Daoy (cell line): ENCODE measurements at places on chromosomes 2 and 18.

DNA sequence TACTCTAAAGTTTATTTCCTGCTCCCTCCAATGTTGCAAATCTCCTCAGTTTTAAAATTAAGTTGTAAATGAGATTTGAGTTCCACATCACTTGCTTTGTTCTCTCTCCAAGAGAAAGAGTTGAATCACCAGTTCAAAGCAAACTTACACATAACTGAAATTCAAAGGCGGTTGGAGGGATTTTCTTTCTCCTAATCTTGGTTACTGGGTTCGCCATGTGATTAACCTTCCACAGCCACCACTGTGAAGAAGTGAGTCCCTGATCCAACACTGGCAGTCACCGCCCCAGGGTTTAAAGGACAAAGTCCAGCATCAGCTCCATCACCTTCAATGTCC lies 247.1 kb downstream of the MYCN start:
- no peak for DNase-seq

DNA sequence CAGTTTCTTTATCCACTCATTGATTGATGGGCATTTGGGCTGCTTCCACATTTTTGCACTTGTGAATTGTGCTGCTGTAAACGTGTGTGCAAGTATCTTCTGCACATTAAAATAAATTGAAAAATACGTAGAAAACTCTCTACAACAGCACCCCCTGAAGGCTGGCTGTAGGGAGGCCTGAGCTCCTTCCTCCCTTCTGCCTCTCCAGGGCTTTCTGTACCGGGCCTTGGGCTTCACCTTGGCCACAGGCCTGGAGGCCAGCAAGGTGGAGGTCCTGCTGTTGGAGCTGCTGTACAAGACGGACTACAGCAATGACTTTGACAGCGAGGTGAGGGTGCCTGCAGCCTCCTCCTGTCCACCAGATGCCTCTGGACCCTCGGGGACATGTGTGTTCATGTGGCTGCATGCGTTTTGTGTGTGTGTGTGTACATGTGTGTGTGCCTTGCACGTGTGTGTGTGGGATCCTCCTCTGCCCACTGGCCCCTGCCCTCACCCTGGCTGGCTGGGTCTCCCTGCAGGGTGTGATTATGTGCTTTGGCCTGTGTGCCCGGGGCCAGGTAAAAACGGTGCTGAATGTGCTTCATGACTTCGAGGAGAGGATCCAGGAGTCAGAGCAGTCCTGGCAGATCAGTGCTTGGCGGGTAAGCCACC lies 29.2 kb downstream of the MROH2A start:
- no peak for DNase-seq

DNA sequence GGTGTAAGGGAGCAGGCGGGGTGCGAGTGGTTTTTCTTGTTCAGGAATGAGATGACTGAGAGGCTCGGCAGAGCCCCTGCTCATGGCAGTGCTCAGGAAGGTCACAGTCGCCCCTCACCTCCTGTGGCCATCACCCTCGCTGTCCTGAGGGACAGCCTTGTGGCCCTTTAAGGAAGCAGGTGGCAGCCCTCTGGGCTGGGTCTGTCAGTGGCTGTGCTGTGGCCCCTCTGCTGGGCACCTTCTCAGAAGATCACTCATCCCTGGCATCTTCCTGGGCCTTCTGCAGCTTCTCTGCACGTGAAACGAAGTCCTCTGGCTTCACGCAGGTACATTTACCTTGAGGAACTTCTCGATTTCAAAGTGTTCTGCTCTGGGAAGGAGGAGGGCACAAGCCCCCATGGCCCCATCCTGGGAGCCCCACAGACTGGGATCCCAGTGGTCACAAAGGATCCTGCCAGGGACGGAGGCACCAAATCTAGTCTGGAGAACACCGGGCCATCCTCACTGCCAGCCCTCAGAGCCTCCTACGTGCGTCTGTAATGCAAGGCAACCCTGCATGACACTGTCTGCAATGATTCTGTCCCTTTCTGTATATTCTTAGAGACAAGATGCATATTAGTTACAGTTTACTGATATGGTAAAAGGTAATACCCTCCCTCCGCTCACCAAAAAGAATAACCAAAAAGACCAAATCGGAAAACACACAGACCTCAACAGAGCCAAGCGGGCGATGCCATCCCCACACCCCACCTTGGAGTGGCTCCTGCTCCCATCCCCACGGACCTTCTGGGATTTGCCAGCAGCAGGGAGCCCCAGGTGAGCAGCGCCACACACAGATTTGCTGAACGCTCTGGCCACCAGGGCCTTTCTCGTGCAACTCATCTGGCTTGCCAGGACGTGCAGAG lies 25.9 kb upstream of the FAHD2A start:
- DNase-seq: no peak

GRCh38 chr2:183031911-183032794 lies 6.1 kb downstream of the NCKAP1 start:
- DNase-seq: no peak

- DNase-seq: no peak
These were observed 550.9 kb downstream of the ADCYAP1 start for GRCh38 chr18:1455605-1456004.

GRCh38 chr18:67417864-67418523 lies 98.5 kb downstream of the DSEL start:
- DNase-seq: peak; percentile 41

DNA sequence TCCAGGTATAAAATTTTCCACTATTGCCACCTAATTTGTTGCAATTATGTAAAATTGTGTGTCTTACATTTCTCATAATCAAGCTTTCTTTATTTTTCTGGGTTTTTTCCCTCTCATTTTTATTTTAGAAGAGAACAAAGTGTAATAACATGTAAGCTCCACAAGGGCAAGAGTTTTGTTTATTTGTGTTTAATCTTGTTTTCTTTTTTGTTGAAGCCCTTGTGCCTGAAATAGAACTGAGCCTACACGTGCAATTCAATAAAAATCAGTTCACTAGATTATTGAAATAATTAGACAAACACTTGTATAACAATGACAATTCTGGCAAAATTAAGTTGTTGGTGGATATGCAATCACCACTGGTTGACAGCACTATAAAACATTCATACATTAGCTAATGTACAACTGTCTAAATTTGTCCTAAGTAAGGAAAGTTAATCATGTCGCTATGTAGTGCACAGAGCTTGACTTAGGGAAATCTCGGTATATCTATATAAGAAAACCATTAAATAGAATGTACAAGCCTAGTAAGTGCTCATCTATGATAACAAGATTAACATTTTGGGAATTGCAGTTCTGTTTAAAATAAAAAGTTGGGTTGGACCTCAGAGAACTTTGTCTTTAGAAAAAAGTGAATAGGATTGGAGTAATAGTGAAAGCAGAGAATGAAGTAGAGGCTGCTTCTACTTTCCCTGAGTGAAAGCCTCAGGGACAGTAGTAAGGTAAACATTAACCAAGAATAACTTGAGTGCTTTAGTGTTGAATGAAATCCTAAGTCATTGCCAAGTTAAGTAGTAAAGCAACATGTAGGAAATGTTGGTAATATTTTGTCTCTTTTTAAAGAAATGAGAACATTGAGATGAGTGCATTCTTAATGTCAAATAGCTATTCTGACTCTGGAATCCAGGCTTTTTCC lies 37.4 kb upstream of the NOL4 start:
- DNase-seq: no peak

DNA sequence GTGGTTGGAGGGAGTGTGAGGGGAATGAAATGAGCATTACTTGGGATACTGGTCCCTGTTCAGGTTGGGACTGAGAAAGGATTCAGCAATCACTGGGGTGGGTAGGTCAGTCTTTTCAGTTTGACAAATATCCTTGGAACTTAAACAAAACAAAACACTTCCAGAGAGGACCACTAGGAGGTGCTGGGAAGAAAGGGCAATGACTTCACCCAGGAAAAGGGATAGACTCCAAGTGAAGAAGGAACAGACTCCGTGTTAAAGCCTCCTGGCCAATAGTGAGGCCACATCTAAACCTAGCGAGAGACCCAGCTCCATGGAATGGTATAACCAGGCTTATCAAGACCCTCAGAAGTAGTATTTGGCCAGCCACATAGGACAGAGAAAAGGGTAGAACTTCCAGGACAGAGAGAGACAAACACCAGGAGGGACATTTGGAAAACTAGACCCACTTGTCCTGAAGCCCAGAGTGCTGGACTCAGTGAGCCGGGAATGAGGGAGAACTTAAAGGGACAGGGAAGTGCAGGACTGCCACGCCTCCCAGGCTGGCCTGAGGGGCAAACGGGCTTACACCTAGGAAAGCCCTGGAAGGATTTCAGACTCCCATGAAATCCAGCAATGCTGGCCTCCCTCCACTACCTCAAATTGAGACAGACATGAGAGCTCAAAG lies 19.6 kb upstream of the KCNG3 start:
- peak; percentile 41 for DNase-seq

- DNase-seq: no peak
These were observed 9.4 kb downstream of the NT5DC4 start for GRCh38 chr2:112730216-112730615.

DNA sequence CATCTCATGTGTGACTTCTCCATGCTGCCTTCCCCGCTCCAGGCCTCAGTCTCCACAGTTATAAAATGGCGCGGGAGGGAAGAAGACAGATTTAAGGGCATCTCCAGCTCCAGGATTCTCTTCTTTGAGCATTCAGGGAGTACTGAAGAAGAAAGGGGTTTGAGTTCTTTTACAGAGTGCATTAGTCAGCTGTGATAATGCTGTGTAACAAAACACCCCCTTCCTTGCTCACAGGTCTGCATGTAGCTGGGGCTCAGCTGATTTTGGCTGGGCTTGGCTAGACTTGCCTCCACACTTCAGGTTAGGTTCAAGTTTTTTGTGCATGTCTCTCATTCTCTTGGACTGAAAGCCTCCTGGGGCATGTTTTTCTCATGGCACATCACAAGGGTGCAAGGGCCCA lies 8.0 kb upstream of the SLC66A3 start:
- DNase-seq: no peak

GRCh38 chr2:45988879-45989278 lies 308.3 kb upstream of the EPAS1 start:
- DNase-seq: no peak

DNA sequence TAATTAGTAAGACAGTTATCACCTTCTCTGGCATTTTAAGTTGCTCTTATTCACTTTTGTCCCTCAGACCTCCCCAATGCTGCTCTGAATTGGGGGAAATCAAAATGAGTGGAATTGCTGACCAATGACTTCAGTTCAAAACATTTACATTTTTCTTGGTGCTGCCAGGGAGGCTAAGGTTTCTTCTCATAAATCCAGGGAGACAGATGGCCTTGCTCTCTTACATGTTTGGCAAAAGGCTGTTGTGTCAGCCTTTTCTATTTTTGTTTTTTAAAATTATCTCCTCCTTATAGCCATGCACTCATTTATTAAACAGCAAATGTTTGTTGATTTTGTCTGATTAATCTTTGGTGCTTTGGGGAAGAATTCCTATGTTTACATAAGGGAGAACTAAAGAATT lies 82.0 kb downstream of the GALNT13 start:
- no peak for DNase-seq

DNA sequence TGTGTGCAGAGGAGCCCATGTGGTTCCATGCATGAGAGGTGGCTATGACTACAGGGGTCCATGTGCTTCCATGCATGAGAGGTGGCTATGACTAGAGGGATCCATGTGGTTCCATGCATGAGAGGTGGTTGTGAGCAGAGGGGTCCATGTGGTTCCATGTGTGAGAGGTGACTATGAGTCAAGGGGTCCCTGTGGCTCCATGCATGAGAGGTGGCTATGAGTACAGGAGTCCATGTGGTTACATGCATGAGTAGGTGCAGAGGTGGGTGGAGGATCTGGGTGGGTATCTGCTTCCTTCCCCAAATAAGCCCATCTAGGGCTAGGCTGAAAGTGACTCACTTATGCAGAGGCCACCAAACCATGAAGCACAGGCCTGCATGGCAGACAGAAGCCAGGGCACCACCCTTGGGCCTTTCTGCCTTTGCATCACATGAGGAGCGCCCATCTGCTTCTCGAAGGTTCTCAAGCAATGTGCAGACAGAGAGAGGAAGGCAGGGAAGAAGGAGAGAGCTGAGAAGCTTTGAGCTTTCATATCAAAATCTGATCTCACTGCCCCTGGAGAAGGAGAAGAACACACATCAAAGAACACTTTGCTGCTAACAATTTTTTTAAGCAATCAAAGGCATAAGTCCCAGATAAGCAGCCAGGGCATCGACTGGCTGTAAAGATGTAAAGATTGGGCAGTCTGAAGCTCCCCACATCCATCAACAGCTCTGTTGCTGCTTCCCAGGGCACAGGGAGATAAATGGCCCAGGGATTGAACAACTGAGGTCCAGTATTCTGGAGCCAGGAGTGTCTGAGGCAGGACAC lies 137.6 kb downstream of the TNS1 start:
- DNase-seq: no peak

- no peak for DNase-seq
These were observed 557.6 kb downstream of the CBLN2 start for GRCh38 chr18:71986351-71987050.

DNA sequence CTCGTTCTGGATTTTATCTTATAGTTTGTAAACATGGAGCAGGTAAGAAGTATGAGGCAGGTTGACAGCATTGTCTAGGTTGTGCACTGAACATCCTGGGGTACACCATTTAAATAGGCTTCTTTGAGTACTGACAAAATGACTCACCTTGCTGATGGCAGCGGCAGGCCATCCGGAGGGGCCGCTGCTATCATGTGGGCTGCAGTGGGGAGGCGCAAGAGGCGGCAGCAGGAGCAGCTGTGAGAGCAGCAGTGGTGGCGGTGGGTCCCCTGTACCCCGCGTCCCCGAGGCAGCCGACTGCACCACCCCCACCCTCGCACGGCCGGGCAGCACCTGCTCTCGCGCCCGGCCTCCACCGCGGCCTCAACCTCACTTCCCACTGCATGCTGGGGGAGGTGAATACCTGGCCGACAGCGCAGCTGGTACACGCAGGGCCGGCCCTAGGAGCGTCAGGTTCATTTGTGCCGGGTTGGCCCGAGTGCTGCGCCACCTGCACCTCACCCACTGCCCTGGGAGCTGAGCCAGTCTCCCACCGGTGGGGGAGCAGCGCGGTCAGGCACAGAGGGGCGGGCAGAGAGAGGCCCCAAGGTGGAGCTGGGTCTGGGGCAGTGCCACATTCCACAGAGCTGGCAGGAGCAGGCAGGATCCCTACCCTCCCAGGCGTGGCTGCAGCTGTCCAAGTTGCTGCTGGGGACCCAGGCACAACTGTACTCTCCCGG lies 154.5 kb upstream of the RBMS1 start:
- DNase-seq: no peak

DNA sequence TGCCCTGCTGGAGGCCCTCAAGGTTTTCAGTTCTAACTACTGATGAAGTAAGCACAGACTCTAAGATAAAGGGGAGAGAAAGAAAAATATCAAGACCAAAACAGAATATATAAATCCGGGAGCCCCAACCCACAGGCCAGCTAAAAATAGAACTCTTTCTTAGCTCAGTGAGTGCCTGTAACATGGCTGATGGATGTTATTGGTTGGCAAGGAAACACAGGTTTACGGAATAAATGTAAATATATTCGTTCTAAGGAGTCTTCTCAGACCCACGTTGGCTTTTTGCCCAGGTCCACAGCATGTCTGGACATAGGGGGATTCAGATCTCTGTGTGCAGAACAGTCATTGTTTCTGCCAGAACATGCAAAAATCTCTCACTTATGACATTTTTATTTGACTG lies 139.0 kb upstream of the SERPINE2 start:
- no peak for DNase-seq

GRCh38 chr2:64873472-64873924 lies 115.7 kb upstream of the SLC1A4 start:
- peak; percentile 67 for DNase-seq

- DNase-seq: no peak
These were observed 130.9 kb downstream of the UXS1 start for GRCh38 chr2:106063181-106063580.
